CD4-positive, alpha-beta T cell treated with Interferon alpha-2 for 1 hour (primary cell): ENCODE measurements at places on chromosomes 7 and 10.

- DNase-seq, result no peak
These were observed 1.1 kb upstream of the VIM start for GRCh38 chr10:17226891-17227303.

GRCh38 chr10:5650664-5651387 lies 15.6 kb downstream of the ASB13 start:
- DNase-seq, result no peak

DNA sequence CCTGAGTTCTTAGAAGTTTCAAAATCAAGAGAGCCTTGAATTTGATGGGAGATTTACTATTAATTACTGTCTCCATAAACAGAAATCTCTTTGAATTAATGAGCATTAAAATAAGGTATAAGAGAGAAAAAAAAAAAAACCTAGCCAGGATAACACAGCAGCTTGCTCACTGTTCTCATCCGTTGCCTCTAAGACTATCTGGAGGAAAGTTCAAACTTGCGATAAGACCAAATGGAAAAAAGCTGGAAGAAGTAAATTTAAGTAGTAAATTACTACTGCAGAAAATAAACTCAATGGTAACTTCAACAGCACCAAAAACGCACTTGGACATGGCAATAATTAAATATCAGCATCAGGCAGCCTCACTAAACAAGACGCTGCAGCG lies 36.7 kb downstream of the GNA12 start:
- no peak for DNase-seq

GRCh38 chr7:134616611-134617010 lies 30.0 kb upstream of the BPGM start:
- DNase-seq, result no peak

GRCh38 chr7:13091974-13092707 lies 404.7 kb downstream of the ARL4A start:
- DNase-seq, result no peak

DNA sequence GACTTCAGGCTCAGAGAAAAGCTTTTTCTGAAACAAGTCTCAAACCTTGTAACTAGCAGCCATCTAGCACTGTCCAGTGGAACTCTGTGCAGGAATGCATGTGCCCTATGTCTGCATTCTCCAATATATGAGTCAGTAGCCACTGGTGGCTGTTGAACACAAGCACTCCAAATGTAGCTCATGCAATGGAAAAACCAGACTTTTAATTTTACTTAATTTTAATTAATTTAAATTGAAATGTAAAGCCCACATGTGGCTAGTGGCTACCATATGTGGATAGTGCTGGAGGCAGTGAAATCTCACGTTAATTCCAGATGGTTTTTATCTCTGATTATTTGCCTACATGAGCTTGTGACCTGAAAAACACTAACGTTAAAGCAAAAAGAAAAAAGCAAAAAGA lies 225.1 kb downstream of the GATA3 start:
- no peak for DNase-seq

DNA sequence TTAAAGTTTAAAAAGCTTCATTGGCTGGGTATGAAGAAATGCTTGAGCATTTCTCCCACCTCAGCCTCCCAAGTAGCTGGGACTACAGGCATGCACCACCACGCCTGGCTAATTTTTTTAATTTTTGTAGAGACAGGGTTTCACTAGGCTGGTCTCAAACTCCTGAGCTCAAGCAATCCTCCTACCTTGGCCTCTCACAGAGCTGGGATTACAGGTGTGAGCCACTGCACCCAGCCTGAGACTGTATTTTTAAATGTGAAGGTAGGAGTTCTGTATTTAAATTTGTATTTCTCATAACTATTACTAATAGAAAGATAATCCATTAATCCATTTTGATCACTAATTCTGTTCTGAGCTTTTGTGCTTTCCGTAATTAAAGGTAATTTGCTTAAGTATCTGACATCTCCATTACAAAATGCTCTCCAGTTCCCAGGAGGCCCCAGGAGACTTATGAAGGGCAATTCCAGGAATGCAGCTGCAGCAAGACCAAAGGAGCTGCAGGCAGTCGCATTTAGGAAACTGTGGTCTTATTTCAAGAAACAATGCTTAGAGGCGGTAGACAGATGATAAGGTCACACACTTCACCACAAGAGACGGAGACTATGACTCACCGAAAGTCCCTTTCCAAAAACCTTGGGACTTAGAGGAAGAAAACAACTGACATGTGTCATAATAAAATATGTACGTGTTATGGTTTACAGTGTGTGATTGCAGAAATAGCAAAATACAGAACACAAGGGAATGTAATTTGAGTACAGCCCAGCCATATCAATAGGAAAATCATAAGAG lies 23.3 kb downstream of the YAE1 start:
- DNase-seq, result peak; percentile 80

GRCh38 chr10:124912101-124912886 lies 29.6 kb upstream of the ZRANB1 start:
- no peak for DNase-seq

GRCh38 chr10:46518028-46518725 lies 38.3 kb downstream of the GPRIN2 start:
- DNase-seq, result no peak

DNA sequence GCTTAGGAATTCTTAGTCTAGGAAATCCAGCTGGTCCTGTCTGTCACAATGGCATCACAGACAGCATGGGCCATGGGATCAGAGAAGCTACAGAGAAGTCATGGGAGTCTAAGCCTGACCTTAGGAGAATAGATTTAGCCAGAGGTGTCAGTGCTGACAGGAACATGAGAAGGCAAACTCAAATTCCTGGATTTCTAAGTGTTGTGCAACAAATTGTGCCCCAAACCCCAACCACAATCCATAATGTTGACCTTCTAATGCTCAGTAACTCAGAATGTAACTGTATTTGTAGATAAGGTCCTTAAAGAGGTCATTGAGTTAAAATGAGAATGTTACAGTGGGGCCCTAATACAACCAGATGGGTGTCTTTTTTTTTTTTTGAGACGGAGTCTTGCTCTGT lies 95.9 kb upstream of the RHOBTB1 start:
- no peak for DNase-seq
